Aorta (tissue), 5 donors: ENCODE measurements at places on chromosomes 2 and 18.
A peak's percentile ranks its signal among the peaks of the same experiment; 100 is the strongest.

DNA sequence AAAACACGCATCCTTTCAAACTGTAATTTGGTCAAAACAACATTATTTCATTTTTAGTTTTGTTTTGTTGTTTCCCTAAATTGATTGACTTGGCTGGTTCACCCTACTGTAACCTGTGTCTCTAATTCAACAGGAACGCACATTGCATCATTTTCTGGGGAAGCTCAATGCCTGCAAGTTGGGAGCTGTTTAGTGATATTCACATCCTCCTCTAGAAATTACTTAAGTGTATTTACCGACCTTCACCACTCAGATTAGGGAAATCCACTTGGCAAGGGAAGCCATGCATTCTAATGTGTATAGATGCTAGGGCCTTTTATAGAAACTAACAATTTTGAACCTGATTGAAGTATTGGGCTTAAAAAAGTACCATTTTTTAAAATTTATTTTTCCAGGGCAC lies 7.3 kb upstream of the TPO start:
- H3K27me3 ChIP-seq, result no peaks in the 10 kb centered on the region
- no peaks in the 10 kb centered on the region for H3K4me1 ChIP-seq
- DNase-seq, result no peak
- no peak overlapping the region for H3K4me3 ChIP-seq

DNA sequence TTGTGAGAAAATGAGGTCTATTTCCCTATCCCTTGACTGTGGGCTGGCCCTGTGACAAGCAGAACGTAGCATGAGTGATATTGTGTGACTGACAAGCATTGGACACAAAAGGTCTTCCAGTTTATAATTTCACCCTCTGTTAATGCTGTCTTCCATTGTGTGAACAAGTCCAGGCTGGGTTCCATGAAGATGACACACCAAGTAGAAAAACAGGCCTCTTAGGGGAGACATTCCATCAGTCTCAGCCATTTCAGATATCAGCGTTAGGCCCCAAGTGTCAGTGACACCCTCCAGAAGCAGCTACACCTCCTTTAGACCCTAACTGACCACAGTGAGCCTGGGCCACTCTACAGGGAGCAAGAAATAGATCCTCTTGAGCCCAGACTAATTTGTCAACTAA lies 511.3 kb downstream of the FBXO15 start:
- H3K4me3 ChIP-seq, result no peak overlapping the region
- no peaks in the 10 kb centered on the region for H3K27me3 ChIP-seq
- no peaks in the 10 kb centered on the region for H3K36me3 ChIP-seq

- H3K4me3 ChIP-seq, result no peak overlapping the region
- no peak for DNase-seq
- H3K27me3 ChIP-seq, result no peaks in the 10 kb centered on the region
- no peaks in the 10 kb centered on the region for H3K36me3 ChIP-seq
- H3K27ac ChIP-seq, result no peak overlapping the region
Measured at GRCh38 chr2:196290136-196290535, 118.8 kb upstream of the STK17B start.

DNA sequence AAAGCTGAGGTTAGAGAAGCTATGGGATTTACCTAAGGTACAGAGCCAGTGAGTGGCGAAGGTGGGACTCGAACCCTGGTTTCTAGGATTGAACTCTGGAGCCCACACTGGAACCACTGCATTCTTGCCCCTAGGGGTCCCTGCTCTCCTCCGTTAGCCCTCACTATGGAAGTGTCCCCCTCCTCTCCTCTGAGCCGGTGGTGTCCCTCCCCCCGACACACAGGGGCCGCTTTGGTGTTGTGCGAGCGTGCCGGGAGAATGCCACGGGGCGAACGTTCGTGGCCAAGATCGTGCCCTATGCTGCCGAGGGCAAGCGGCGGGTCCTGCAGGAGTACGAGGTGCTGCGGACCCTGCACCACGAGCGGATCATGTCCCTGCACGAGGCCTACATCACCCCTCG lies 8.5 kb upstream of the GMPPA start:
- no peak overlapping the region for H3K4me3 ChIP-seq
- no peak overlapping the region for H3K27ac ChIP-seq
- peaks cover 3% of the 10 kb centered on the region for H3K36me3 ChIP-seq
- H3K27me3 ChIP-seq, result no peaks in the 10 kb centered on the region
- no peak for DNase-seq

DNA sequence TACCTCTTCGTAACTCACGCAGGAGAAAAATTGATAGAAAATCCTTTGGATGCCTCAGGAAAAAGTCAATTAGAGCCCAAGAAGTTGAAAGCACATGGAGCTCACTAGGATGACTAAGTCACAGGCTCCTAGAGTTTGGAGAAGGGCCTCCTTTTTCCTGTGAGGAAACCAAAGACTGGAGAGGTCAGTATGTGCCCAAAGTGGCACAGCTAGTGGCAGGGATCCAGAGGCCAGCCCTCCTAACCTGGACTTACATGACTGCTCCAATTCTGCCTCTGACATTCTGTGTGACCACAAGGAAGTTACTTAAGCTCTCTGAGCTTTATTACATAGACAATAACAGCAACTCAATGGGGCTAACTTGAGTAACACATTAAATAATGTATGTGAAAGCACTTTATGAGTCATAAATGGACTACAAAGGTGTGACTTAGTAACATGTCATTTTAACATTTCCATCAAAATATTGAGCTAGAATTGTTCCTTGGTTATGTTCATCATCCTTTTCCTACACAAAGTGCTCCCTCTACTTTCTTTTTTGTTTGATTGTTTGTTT lies 91.6 kb downstream of the DHRS9 start:
- no peak overlapping the region for H3K27ac ChIP-seq
- no peaks in the 10 kb centered on the region for H3K4me1 ChIP-seq
- H3K36me3 ChIP-seq, result no peaks in the 10 kb centered on the region
- no peaks in the 10 kb centered on the region for H3K27me3 ChIP-seq
- H3K4me3 ChIP-seq, result no peak overlapping the region

DNA sequence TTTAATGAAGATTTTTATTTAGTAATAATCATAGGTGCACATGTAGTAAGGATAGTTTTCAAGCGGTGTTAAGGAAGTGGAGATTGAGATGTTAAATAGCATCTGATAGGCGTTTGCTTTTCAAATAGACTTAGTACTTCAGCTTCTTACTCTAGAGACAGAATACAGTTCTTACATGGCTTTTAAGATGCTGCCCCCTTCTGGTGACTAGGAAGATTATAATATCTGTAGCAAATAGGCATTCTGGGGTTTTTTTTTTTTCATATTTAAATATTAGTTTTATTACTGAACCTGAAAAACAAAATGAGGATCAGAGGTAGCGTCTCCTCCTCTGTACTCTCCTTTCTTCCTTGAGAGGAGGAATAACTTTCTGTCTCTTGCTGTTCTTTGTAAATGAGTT lies 100.2 kb downstream of the AGAP1 start:
- H3K4me1 ChIP-seq, result no peaks in the 10 kb centered on the region
- no peak overlapping the region for H3K27ac ChIP-seq
- DNase-seq, result no peak
- H3K36me3 ChIP-seq, result no peaks in the 10 kb centered on the region
- H3K4me3 ChIP-seq, result no peak overlapping the region

- H3K36me3 ChIP-seq, result no peaks in the 10 kb centered on the region
- no peaks in the 10 kb centered on the region for H3K27me3 ChIP-seq
- DNase-seq, result no peak
- no peak overlapping the region for H3K4me3 ChIP-seq
- H3K27ac ChIP-seq, result no peak overlapping the region
- no peaks in the 10 kb centered on the region for H3K4me1 ChIP-seq
Measured at GRCh38 chr2:160225722-160226121, 25.6 kb upstream of the ITGB6 start.

GRCh38 chr2:160214461-160215445 lies 14.7 kb upstream of the ITGB6 start:
- no peaks in the 10 kb centered on the region for H3K4me1 ChIP-seq
- H3K27me3 ChIP-seq, result no peaks in the 10 kb centered on the region
- DNase-seq, result no peak
- H3K27ac ChIP-seq, result no peak overlapping the region
- no peaks in the 10 kb centered on the region for H3K36me3 ChIP-seq

- no peaks in the 10 kb centered on the region for H3K36me3 ChIP-seq
- H3K4me1 ChIP-seq, result no peaks in the 10 kb centered on the region
- DNase-seq, result peak; percentile 67
Measured at GRCh38 chr2:19048593-19049266, 309.7 kb downstream of the OSR1 start.

GRCh38 chr2:240836781-240837467 lies 16.9 kb upstream of the KIF1A start:
- H3K4me1 ChIP-seq, result no peaks in the 10 kb centered on the region
- no peak overlapping the region for H3K27ac ChIP-seq
- no peak overlapping the region for H3K4me3 ChIP-seq
- no peaks in the 10 kb centered on the region for H3K27me3 ChIP-seq
- no peak for DNase-seq
- H3K36me3 ChIP-seq, result no peaks in the 10 kb centered on the region

GRCh38 chr18:32896776-32897547 lies 124.1 kb upstream of the KLHL14 start:
- H3K4me1 ChIP-seq, result no peaks in the 10 kb centered on the region
- no peak overlapping the region for H3K27ac ChIP-seq
- H3K27me3 ChIP-seq, result no peaks in the 10 kb centered on the region
- no peak overlapping the region for H3K4me3 ChIP-seq

DNA sequence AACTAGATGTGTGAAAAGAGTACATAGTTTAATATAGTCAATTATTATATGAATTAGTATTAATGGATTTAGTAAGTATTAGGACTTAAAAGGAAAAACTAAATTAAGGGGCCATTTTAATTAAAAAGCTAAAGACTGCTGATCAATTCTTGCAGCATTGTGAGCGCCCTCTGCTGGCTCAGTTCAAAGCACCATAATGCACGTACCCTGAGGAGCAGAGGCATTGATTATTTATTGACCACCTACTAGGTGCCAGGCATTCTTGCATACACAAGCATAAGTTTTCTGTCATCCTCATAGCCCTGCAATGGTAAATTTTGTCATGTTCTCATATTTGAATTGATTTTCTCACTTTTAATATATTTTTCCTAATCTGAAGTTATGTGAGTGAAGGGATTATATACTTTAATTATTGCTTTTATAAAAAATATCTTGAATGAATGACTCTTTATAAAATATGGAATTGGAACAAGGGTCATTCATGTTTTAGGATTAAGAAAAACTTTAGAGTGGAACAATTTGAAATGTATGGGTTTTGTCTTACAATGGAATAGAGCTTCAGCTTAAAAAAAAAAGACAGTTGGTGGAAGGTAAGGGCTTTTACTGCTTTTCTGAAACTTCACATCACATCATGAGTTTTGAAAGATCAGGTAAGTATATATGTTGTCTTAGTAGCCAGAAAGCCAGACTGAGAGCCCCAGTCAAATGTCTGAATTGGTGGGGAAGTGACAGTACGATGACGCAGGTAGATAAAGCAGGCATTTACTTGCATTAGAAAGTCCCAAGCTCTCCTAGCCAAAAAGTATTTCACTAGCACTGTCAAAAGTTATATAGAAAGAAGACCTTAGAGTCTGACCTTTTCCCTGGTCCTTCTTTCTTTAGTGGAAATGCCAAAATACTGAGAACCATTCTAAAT lies 9.7 kb downstream of the ITGA4 start:
- H3K27me3 ChIP-seq, result no peaks in the 10 kb centered on the region
- DNase-seq, result peak; percentile 79
- no peaks in the 10 kb centered on the region for H3K4me1 ChIP-seq
- H3K36me3 ChIP-seq, result no peaks in the 10 kb centered on the region

DNA sequence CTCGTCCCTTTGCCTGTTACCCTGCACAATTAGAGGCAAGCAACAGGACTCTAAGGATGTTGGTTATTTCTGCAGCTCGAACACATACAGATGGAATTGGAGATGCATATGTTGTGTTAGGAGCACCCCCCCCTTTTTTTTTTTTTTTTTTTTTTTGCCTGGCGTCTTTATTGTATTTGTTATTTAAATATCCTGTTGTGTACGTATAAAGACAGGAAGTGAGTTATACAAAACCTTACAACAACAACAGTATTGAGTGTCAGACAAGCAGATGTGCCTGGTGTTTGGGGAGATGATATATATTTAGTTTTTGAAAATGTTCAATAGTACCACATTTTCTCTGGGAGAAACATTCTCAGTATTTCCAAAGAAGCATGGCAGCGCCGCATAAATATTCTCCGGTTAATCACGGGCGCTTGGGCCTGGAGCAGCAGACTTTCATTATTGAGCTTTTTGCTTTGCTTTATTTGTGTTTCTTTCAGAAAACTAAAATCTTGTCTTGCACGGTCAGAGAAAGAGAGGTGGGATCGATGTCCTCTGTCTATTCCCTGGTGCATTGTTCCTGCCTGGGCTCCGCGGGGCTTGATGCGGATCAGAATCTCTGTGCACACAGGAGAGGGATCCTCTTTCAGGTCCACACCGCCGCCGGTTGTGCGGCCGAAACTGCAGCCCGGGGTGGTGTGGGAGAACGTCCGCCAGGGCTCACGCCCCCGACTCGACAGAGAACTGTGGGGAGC lies 23.2 kb upstream of the ZNF516 start:
- no peaks in the 10 kb centered on the region for H3K36me3 ChIP-seq
- H3K4me3 ChIP-seq, result peak overlapping the region; percentile 39
- no peaks in the 10 kb centered on the region for H3K4me1 ChIP-seq
- peak; percentile 70 for DNase-seq
- no peak overlapping the region for H3K27ac ChIP-seq
